Ureter (tissue), 1 donor: ENCODE measurements at places on chromosomes 3 and 15. TPM values are rescaled to one million over a fixed set of nuclear protein-coding genes. Genes with fewer than 3 reads are reported as not detected.

GRCh38 chr3:149812606-149813366 lies at the start of gene RNF13:
Gene RNF13 (plus strand): TSS chr3:149813215. CDS start chr3:149846027, 32,812 bp downstream.
- peak; percentile 97 for DNase-seq

- no peak for DNase-seq
These were observed at the start of gene KCNAB1 for GRCh38 chr3:156120528-156121251. Gene KCNAB1 (plus strand): TSS chr3:156120578.

DNA sequence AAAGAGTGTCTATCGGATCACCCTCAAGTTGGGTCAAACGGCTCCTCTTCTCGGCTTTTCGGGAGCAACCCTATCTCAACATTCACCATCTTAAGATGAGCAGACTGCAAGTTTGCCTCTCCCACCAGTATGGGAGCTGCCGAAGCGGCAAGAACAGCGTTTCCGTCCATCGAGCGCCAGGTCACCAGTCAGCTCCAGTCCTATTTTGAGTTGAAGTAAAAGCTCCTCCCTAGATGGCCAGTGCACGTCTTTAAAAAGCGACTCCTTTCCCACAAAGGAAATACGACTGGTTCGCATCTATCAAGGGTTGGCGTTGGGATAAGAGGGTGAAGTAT lies 369 bp upstream of the U2SURP start:
- no peak for DNase-seq

- no peak for DNase-seq
These were observed 73.1 kb upstream of the FEZF2 start for GRCh38 chr3:62446337-62446940.

- DNase-seq = no peak
These were observed 280.7 kb upstream of the TLE3 start for GRCh38 chr15:70378126-70379031.

Gene COMMD4
- total RNA-seq = 53.0 TPM

Gene MYLK
- total RNA-seq = 942 TPM

Gene SEMA3G
- total RNA-seq = 7.5 TPM

Gene AGTR1
- 4.6 TPM for total RNA-seq

Gene ZWILCH
- total RNA-seq = 9.0 TPM

Gene TRH
- not detected for total RNA-seq

Gene FRG2C
- total RNA-seq = not detected
